ENCODE measurements at places on chromosomes 1 and 21.
A peak's percentile ranks its signal among the peaks of the same experiment; 100 is the strongest.

DNA sequence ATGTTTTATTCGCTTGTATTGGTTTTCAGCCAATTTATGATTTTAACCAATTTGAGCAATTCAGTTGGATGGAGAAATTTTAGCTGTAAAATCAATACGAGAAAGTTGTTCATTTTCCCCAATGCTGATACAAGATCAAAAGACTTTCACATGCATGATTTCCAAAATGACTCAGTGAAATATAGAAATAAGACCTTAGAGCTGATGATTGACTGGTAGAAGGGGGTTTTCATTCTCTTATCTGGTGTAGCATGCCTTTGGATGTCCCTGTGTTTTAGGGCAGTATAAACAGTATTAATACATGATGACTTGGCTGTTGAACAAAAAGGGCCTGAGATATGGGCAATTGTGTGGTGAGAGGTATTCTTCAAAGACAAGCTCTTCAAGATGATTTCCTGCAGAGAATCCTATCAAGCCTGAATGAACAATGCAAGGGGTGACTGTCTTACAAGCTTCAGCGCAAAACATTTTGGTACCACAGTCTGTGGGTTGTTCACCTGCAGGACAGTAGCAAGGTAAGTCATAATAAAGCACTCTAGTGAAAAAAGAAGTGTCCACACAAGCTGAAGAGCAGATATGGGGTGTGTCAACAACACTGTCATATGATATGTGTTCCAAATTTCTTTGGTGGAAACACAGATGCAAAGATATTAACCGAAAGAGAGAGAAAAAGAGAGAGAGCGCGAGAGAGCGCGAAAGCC is 156.2 kb downstream of the TNFSF18 start:
- DNase-seq, result no peak

DNA sequence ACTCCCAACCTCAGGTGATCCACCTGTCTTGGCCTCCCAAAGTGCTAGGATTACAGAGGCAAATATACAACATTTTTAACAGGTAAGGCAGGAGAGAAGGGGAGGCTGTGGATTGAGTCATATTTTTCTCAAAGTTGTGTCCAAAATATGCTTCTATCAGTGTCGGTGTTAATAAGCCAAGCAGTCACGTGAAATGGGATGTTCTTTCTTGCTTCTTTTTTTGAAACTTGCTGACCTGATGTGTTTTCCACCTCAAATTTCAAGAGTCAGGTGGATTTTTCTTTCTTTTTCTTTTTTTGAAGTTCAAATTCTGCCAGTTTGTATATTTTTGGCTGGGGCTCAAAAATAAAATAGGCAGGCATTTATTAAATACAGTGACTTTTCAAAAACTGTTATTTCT is 91.5 kb downstream of the PCP4 start:
- no peak for DNase-seq

GRCh38 chr1:149979972-149980540 is 30.5 kb downstream of the OTUD7B start:
- DNase-seq, result no peak

- DNase-seq, result peak; percentile 87
Observed at GRCh38 chr21:35239811-35240219, 190.7 kb upstream of the RUNX1 start.

GRCh38 chr1:98931128-98931835 is 73.4 kb downstream of the PLPPR5 start:
- no peak for DNase-seq

GRCh38 chr1:115437196-115437595 is 99.1 kb upstream of the NGF start:
- no peak for DNase-seq

GRCh38 chr1:109281680-109282496 is 1.1 kb downstream of the PSRC1 start:
- no peak for DNase-seq

DNA sequence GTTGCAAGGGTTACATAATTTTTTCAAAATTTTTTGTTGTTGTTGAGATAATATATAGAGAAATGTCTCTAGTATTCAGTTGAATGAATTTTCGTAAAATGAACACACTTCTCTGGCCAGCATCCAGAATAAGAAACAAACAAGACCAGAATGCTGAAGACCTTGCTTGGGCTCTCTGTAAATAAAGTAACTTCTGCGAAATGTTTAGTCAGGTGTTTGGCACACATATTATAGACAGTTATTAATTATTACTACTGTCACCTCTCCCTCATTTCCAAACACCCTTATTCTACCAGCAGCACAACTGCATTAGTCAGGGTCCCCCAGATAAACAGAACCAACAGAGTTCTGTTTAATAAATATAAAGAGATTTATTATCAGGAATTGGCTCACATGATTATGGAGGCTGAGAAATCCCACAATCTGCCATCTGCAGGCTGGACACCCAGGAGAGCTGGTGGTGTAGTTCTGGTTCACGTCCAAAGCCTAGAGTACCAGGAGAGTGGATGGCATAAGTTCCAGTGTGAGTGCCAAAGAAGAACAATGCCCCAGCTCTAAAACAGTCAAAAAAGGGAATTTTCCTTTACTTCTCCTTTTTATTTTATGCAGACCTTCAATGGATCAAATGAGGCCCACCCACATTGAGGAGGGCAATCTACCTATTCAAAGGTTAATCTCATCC is 44.1 kb upstream of the KCND3 start:
- no peak for DNase-seq

DNA sequence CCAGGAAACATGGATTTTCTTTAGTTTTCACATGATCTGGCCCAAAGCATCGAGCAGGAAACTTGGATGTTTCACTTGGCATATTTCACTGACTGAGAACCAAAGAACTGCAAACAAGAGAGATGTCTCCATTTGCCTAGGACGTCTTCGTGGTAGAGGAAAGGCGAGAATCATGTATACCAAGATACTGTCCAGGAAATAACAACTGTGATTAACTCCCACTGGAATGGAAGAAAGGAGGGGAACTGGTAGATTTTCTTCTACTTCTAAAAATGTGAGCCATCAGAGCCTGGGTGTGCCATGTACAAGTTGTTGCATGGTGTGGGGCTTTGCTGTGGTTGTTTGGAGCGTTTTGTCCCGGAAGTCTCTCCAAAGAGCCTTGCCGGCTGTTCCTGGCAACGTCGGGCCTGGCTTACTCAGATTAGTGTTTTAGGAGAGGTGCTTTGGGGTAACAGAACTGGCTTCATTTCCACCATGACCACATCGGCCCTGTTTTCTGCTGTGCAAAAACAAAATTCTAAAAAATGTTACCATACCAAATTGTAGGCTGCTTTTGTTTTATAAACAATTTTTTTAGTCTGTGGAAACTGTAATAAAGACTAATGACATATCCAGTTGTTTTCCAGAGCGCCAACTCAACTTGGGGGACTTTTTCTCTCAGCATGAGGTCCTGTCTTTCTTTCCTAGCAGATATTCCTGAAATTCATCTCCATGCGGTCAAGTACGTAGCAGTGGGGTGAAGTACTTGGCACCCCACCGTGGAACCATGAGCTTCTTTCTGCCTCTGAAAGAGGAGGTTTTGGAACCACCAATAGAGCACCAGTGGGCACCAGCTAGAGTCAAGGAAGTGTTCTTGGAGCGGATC is 118.3 kb downstream of the TM2D1 start:
- no peak for DNase-seq

GRCh38 chr1:200415227-200415626 is 5.4 kb upstream of the ZNF281 start:
- no peak for DNase-seq

GRCh38 chr1:147099192-147099591 is 73.1 kb downstream of the PRKAB2 start:
- DNase-seq, result no peak

DNA sequence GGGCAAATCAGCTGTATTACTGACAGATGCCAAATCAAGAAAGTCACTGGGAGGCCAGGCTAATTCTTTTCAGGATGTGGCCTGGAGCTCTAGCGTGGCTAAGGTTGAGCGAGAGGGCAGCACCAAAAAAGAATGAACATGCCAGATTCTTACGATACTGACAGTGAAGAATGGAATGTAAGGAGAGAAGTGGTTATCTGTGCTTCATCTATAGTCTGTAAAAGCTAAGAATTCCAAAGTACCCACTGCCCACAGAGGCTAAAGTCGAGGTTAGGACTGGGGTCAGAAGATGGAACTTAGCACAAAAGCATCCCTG is 32.7 kb downstream of the TFAP2E start:
- no peak for DNase-seq

DNA sequence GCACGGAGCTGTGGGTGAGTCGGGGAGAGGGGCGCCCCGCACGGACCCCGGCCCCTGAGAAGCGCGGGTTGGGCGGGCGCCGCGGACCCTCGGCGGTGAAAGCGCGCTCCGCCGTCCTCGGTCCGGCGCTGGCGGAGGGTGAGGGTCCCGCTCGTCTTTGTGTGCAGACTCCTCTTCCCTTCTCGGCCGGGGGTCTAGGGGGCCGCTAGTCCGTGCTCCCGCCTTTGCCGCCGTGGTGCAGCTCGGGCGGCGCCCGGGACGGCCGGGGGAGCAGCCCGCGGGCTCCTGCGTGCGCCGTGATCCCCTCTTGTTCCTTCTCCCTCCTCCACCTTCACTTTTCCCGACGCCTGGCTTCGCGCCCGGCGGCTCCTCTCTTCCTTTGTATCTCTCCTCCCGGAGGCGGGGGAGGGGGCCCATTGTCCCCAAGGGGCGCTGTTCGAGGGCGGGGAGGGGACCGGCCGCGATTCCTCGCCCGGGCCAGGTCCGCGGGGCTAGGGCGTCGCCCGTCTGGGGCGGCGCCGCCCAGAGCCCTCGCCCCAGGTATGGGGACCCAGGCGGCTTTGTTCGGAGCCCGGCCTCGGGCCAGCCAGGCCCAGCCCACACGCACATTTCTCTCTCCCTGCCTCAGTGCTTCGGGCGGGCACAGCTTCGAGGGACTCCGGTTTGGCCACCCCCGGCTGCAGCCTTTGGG is 519 bp downstream of the FNBP1L start:
- DNase-seq, result peak; percentile 94

DNA sequence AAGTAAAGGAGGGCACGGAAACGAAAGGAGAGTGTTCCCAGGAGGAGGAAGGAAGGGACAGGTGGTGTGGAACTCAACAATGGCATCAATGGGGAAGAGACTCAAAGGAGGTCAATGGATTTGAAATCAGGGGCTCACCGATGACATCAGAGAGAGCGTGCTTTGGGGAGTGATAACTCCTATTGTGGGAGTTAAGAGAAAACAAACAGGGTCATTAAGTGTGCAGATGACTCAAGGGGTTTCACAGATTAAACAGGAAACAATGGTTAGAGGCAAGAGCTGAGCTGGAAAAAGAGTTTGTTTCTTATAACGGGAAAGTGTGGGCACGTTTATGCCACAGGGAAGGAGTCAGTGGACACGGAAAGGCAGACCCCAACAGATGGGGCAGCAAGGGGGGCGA is 629.1 kb downstream of the SMYD3 start:
- DNase-seq, result no peak

GRCh38 chr1:230248016-230248888 is 177.9 kb downstream of the PGBD5 start:
- no peak for DNase-seq

- no peak for DNase-seq
Observed at GRCh38 chr21:39805983-39806382, 61.0 kb downstream of the IGSF5 start.

- no peak for DNase-seq
Observed at GRCh38 chr1:153883223-153883622, 39.5 kb downstream of the GATAD2B start.

- no peak for DNase-seq
Observed at GRCh38 chr1:19360843-19361610, 48.9 kb downstream of the SLC66A1 start.

DNA sequence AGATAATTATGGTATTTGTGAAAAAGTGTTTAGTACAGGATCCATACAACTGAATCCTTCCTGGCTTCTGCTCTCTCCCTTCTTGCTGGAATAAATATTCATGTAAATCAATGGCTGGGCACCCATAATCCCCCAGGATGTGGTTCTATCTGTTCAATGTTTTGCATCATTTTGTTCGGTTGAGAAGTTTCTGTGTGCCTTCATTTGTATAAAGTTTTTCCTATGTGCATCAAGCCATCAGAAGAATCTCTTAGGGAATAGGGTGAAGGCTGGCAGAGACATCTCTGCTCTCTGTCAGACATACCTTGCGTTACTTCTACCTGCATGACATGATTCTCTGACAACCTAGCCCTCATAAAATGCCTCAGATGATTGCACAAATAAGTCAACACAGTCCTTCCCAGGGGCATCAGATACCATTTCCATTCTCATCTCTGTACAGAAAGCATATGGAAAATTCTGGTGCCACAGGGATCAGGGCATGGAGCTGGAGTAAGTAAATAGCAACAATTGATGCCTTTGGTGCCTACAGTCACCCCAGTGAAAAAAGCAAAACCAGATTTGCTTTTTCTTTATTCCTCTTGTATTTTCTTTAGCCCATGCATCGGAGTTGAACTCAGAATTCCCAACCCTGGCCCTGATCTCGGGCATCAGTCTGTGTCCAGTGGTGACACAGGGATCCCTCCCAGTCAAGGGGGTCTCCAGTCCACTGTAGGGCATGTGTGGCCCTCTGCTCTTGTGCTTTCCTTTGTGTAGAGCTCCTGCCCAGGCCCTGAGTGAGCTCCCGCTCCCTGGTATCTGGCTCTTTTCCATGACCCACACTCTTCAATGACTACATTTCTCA is 39.7 kb upstream of the ATP1A1 start:
- DNase-seq, result no peak

GRCh38 chr1:104648269-104648691 is 898.6 kb downstream of the AMY1C start:
- DNase-seq, result peak; percentile 58

- DNase-seq, result no peak
Observed at GRCh38 chr1:112702420-112703261, 4.3 kb downstream of the RHOC start.

DNA sequence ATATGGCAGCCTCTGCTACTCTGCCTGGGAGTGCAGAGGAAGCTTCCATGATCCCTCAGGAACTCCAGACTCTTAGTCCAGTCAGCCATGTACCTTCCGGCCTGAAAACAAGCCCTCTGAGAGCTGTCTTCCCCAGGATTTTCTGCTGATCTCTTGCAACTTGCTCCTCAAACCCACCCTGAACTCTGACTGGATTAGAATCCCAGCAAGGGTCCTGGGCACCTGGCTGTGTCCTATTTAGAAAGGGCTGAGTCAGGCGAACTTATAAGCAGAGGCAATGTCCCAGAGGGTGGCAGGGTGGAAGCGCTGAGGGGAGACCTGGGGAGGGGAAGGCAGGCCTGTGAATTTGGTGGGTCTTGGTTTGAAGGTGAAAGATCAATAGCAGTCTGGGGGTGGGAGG is 184.5 kb upstream of the EDN2 start:
- no peak for DNase-seq
